ENCODE measurements at places on chromosomes 7 and 10. TPM values are rescaled to one million over a fixed set of nuclear protein-coding genes. Genes with fewer than 3 reads are reported as not detected.

CALML5 gene
- not detected for total RNA-seq

ALOX5 gene
- 1.6 TPM for total RNA-seq

UNCX gene
- not detected for total RNA-seq

ATOH7 gene
- not detected for total RNA-seq

TMEM243 gene
- total RNA-seq = 2.6 TPM

ADRB1 gene
- total RNA-seq = 0.40 TPM

BMPER gene
- 1.9 TPM for total RNA-seq

CELF2 gene
- 39.1 TPM for total RNA-seq

GRCh38 chr10:822197-822596 lies 109.3 kb downstream of the LARP4B start:
- no peak for DNase-seq
- no peak overlapping the region for H3K4me3 ChIP-seq
- no peak overlapping the region for H3K27ac ChIP-seq

GRCh38 chr10:131954356-131954965 lies 27.3 kb downstream of the BNIP3 start:
- peaks cover 6% of the 10 kb centered on the region for H3K36me3 ChIP-seq
- H3K4me3 ChIP-seq = no peak overlapping the region
- DNase-seq = no peak
- H3K27ac ChIP-seq = no peak overlapping the region
- H3K4me1 ChIP-seq = peaks cover 4% of the 10 kb centered on the region

GRCh38 chr7:25615003-25615402 lies 386.7 kb upstream of the NPVF start:
- peaks cover 9% of the 10 kb centered on the region for H3K4me1 ChIP-seq
- no peak overlapping the region for H3K4me3 ChIP-seq
- H3K27ac ChIP-seq = no peak overlapping the region
- H3K36me3 ChIP-seq = no peaks in the 10 kb centered on the region

DNA sequence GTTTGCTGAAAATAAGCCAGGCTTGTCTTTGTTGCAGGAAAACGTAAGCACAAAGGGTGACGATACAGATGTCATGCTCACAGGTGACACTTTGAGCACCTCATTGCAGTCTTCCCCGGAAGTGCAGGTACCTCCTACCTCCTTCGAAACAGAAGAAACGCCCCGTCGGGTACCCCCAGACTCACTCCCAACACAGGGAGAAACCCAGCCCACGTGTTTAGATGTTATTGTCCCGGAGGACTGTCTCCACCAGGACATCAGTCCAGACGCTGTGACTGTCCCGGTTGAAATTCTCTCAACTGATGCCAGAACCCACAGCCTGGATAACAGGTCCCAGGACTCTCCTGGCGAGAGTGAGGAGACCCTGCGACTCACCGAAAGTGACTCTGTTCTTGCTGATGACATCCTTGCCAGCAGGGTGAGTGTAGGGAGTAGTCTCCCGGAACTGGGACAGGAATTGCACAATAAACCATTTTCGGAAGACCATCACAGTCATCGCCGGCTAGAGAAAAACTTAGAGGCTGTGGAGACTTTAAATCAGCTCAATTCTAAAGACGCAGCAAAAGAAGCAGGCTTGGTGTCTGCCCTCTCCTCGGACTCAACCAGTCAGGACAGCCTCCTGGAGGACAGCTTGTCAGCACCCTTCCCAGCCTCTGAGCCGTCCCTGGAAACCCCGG lies 18.3 kb upstream of the BHLHA15 start:
- no peaks in the 10 kb centered on the region for H3K4me1 ChIP-seq
- no peaks in the 10 kb centered on the region for H3K27me3 ChIP-seq
- DNase-seq = no peak

GRCh38 chr10:75424571-75424970 lies 6.9 kb upstream of the LRMDA start:
- peaks cover 5% of the 10 kb centered on the region for H3K27me3 ChIP-seq
- DNase-seq = no peak
- H3K4me1 ChIP-seq = no peaks in the 10 kb centered on the region
- H3K4me3 ChIP-seq = no peak overlapping the region

- H3K27ac ChIP-seq = no peak overlapping the region
- no peaks in the 10 kb centered on the region for H3K27me3 ChIP-seq
- H3K36me3 ChIP-seq = no peaks in the 10 kb centered on the region
- no peak overlapping the region for H3K4me3 ChIP-seq
- DNase-seq = no peak
Observed at GRCh38 chr7:8217200-8218068, 44.5 kb downstream of the ICA1 start.

- no peaks in the 10 kb centered on the region for H3K4me1 ChIP-seq
- H3K4me3 ChIP-seq = no peak overlapping the region
- no peak for DNase-seq
- no peaks in the 10 kb centered on the region for H3K36me3 ChIP-seq
- no peaks in the 10 kb centered on the region for H3K27me3 ChIP-seq
Observed at GRCh38 chr10:78623578-78624215, 445.1 kb upstream of the ZMIZ1 start.

DNA sequence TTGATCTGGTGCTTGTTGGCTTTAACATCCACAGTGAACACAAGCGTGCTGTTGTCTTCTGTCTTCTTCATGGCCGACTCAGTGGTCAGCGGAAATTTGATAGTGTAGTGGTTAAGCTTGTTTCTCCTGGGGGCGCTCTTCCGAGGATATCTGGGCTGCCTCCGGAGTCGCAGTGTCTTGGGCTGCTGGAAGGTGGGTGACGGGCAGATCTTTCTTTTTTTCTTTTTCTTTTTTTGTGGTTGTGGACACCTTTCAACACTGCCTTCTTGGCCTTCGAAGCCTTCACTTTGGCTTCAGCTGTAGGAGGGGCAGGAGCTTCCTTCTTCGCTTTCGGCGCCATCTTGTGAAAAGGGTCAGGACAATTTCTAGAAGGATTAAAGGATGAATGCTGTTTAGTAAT lies 23.8 kb upstream of the RPA3 start:
- H3K4me3 ChIP-seq = no peak overlapping the region
- H3K4me1 ChIP-seq = no peaks in the 10 kb centered on the region
- no peaks in the 10 kb centered on the region for H3K27me3 ChIP-seq
- DNase-seq = no peak

DNA sequence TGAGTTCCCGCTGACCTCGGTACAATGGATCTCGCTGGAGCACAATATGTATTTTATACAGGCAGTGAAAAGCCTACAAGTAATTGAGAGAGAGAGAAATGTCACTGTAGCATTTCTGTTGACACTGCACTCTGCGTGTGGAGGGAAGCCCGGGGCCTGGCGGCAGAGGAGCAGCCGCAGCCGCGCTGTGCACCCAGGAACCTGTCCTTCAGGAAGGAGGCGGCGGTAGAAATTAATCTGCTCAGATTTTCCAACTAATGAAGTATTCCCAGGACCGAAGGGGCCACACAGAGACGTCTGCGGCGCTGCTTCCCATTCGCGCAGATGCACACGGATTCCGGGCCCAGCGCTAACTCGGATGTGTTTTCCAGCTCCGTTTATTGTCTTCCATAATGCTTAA lies 170.1 kb downstream of the EBF3 start:
- no peaks in the 10 kb centered on the region for H3K36me3 ChIP-seq
- no peak for DNase-seq
- peaks cover 3% of the 10 kb centered on the region for H3K27me3 ChIP-seq

- DNase-seq = peak; percentile 72
- peaks cover 33% of the 10 kb centered on the region for H3K4me1 ChIP-seq
- no peak overlapping the region for H3K4me3 ChIP-seq
- H3K27me3 ChIP-seq = no peaks in the 10 kb centered on the region
- H3K27ac ChIP-seq = peak overlapping the region; percentile 43
Observed at GRCh38 chr7:107939573-107940489, 48.8 kb downstream of the DLD start.

DNA sequence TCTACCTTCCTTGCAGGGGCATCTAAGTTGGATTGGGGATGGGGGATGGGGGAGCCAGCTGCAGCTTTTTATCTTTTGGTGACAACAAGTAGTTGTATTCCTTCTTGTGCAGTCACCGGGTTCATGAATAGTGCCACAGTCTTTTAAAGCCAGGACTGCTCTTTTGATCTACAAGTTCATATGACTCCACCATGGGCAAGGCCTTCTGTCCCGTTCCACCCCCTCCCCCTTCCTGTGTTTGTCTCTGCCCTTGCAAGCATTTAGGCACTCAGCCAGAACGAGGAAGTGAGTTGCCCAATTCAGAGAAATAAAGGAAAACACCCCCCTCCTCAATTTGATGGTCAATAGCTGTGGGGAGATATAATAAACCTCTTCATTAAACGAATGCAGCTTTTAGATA lies 44.8 kb upstream of the EGR2 start:
- H3K27ac ChIP-seq = no peak overlapping the region
- no peak overlapping the region for H3K4me3 ChIP-seq
- no peaks in the 10 kb centered on the region for H3K36me3 ChIP-seq
- no peak for DNase-seq

GRCh38 chr10:117860135-117860534 lies 186.6 kb downstream of the RAB11FIP2 start:
- no peak overlapping the region for H3K27ac ChIP-seq
- H3K4me1 ChIP-seq = no peaks in the 10 kb centered on the region
- H3K36me3 ChIP-seq = no peaks in the 10 kb centered on the region
- no peak for DNase-seq
- H3K27me3 ChIP-seq = no peaks in the 10 kb centered on the region

- no peaks in the 10 kb centered on the region for H3K27me3 ChIP-seq
- DNase-seq = no peak
- peaks cover 5% of the 10 kb centered on the region for H3K4me1 ChIP-seq
- no peak overlapping the region for H3K27ac ChIP-seq
- no peaks in the 10 kb centered on the region for H3K36me3 ChIP-seq
- no peak overlapping the region for H3K4me3 ChIP-seq
Observed at GRCh38 chr10:13784067-13784466, 197.3 kb downstream of the PRPF18 start.

DNA sequence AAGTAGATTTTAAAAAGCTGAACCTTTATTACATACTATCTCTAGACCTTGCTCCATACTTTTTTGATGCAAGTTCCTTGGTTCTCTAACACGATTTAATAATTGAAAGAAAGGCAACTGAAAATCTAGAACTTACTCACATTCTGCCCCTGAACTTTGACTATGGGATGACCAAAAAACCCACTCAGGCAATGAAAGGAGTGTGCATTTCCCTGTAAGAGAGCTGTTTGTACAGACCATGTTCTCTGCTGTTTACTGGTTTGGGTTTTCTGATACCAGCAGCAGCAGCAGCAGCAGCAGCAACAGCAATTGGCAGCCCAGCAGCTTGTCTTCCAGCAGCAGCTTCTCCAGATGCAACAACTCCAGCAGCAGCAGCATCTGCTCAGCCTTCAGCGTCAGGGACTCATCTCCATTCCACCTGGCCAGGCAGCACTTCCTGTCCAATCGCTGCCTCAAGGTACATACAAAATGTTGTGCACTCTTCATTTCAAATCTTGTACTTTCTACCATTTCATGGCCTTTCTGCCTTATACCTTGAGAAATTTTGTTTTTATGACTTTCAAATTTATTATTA lies 216.7 kb downstream of the FOXP2 start:
- H3K4me3 ChIP-seq = no peak overlapping the region
- peaks cover 5% of the 10 kb centered on the region for H3K36me3 ChIP-seq
- peak; percentile 17 for DNase-seq
- no peaks in the 10 kb centered on the region for H3K4me1 ChIP-seq

- H3K4me1 ChIP-seq = no peaks in the 10 kb centered on the region
- no peaks in the 10 kb centered on the region for H3K36me3 ChIP-seq
- no peak for DNase-seq
- H3K27me3 ChIP-seq = peaks cover 2% of the 10 kb centered on the region
- no peak overlapping the region for H3K4me3 ChIP-seq
- H3K27ac ChIP-seq = no peak overlapping the region
Observed at GRCh38 chr7:139119486-139119849, 9.9 kb upstream of the ZC3HAV1 start.

- H3K4me1 ChIP-seq = peaks cover 34% of the 10 kb centered on the region
- peak overlapping the region; percentile 84 for H3K27ac ChIP-seq
- H3K36me3 ChIP-seq = no peaks in the 10 kb centered on the region
- H3K4me3 ChIP-seq = peak overlapping the region; percentile 75
Observed at GRCh38 chr7:27151341-27151930, 947 bp downstream of the HOXA3 start.

GRCh38 chr10:74231375-74231774 lies 80.4 kb downstream of the ADK start:
- no peak overlapping the region for H3K4me3 ChIP-seq
- no peaks in the 10 kb centered on the region for H3K27me3 ChIP-seq
- no peaks in the 10 kb centered on the region for H3K36me3 ChIP-seq
- DNase-seq = no peak

DNA sequence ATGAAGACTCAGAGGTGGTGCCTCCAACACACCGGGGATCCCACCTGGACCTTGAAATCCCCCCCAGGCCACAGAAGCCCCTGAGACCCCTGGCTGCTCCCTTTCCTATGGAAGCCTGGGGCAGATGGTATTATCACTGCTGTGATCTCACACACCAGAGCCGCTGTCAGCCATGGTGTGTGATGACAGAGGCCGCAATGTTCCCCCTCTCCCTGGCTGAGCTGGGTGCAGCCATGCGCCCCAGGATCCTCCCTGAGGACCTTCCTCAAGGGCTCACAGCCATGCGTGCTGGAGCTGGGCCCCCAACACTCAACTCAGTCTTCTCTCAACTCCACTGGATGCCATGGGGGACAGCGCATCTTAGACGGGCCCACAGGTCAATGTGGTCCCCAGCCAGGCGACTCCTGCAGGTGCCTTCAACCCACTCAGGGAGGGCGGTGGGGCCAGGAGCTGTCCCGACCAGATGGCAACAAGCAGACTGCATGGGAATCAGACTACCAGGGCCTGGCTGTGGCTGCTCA lies 44.9 kb downstream of the VIPR2 start:
- no peak overlapping the region for H3K4me3 ChIP-seq
- peak; percentile 39 for DNase-seq
- H3K27me3 ChIP-seq = no peaks in the 10 kb centered on the region
- H3K27ac ChIP-seq = peak overlapping the region; percentile 99
- no peaks in the 10 kb centered on the region for H3K36me3 ChIP-seq
- peaks cover 47% of the 10 kb centered on the region for H3K4me1 ChIP-seq

DNA sequence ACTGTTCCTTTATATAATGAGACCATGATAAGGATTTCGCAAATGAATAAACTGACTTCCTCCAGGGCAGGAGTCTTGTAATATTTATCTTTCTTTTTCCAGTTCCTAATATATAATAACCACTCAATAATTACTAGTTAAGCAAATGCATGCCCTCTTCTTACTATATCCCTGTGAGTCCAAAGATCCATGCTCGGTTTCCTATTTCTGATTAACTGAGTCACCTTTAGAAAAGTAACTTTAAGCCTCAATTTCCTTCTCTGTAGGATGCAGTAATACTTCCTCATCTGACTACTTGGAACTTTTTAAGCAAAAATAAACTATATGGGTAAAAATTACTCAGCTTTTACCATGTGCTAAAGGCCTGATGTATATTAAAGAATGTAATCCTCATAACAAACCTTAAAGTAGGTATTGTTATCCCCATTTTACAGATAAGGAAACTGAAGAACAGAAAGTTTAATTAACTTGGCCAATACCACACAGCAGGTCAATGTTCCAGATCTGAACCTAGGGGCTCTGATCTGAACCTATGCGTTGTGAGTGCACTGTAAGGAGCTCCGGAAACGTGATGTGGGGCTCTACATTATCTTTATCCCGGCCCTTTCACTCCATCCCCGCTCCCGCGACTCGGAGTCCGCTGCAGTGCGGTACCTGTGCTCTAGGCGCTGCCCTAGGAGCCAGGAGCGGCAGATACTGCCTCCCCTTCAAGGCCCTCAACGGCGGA lies 458 bp downstream of the COX15 start:
- peak overlapping the region; percentile 95 for H3K4me3 ChIP-seq
- peaks cover 44% of the 10 kb centered on the region for H3K4me1 ChIP-seq
- H3K36me3 ChIP-seq = peaks cover 40% of the 10 kb centered on the region

GRCh38 chr7:21327422-21328409 lies 100.2 kb upstream of the SP4 start:
- no peaks in the 10 kb centered on the region for H3K4me1 ChIP-seq
- no peaks in the 10 kb centered on the region for H3K36me3 ChIP-seq
- DNase-seq = no peak

- peaks cover 32% of the 10 kb centered on the region for H3K4me1 ChIP-seq
- no peaks in the 10 kb centered on the region for H3K27me3 ChIP-seq
- H3K4me3 ChIP-seq = no peak overlapping the region
- H3K27ac ChIP-seq = no peak overlapping the region
- peaks cover 11% of the 10 kb centered on the region for H3K36me3 ChIP-seq
Observed at GRCh38 chr7:5491251-5492019, 67.8 kb upstream of the TNRC18 start.
